ENCODE measurements at places on chromosomes 12 and 14.

- DNase-seq: no peak
Observed at GRCh38 chr12:79016181-79016580, 151.6 kb downstream of the SYT1 start.

- no peak for DNase-seq
Observed at GRCh38 chr12:87086118-87086891, 830.1 kb upstream of the MGAT4C start.

DNA sequence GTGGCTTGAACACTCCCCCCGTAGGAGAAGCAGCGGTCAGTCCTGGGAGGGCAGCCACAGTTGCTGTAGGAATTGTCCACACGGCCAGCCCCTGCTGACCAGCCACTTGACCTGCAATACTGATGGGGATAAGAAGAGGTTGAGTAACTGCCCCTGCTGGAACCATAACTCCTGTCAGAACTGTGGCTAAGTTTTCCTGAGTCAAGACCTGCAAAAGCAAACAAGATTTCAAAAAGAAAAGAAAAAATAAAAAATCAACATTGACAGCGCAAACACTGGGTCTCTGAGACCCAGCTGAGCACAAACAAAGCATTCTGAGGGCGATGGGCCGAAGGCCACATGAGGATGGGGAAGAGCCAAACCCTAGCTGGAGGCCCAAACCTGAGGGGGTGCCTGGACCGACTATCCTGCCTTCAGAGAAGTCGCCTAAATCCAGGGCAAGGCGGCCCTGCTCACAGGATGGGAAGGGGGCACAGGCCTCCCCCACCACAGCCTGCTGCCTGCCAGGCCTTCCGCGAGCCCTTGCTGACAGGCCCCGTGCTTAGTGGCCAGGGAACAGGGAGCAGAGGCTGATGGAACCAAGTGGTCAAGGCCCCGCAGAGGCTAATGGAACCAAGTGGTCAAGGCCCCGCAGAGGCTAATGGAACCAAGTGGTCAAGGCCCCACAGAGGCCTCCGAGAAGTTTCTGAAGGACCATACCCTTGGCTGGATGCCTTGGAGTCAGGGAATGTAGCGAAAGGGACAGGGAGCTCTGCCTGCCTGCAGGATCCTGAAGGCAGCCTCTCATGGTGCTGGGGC lies 19.1 kb downstream of the POU6F1 start:
- no peak for DNase-seq

- peak; percentile 88 for DNase-seq
Observed at GRCh38 chr14:64971943-64972791, at the start of gene RAB15. RAB15 (minus strand) TSS chr14:64972336; CDS start chr14:64972076, 260 bp downstream.

GRCh38 chr14:59679872-59680271 lies 103.3 kb upstream of the CCDC175 start:
- DNase-seq: no peak

DNA sequence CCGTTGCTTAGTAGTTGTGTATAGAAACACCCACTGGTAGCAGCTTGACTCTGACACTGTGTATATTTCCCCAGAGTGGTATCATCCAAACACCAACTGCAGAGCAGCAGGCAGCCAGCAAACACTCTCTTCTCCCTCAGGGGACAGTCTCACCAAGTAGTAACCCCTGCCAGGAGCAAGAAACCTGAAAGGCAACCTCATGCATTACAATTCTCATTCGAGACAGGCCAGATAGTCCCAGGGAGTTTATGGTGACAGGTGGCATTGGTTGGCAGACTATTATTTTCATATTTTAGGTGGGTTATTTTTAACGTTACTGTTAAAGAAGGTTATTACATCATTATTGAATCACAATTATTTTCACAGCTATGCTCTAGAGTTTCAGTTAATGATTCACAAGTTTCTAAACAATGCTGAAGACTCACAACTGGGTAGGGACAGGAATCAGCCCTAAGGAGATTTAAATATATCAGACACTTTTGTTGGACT lies 222.8 kb downstream of the EGLN3 start:
- DNase-seq: no peak

GRCh38 chr12:71008616-71009015 lies 88.1 kb upstream of the PTPRR start:
- DNase-seq: no peak

GRCh38 chr14:67420102-67420739 lies 8.3 kb upstream of the PLEK2 start:
- no peak for DNase-seq

DNA sequence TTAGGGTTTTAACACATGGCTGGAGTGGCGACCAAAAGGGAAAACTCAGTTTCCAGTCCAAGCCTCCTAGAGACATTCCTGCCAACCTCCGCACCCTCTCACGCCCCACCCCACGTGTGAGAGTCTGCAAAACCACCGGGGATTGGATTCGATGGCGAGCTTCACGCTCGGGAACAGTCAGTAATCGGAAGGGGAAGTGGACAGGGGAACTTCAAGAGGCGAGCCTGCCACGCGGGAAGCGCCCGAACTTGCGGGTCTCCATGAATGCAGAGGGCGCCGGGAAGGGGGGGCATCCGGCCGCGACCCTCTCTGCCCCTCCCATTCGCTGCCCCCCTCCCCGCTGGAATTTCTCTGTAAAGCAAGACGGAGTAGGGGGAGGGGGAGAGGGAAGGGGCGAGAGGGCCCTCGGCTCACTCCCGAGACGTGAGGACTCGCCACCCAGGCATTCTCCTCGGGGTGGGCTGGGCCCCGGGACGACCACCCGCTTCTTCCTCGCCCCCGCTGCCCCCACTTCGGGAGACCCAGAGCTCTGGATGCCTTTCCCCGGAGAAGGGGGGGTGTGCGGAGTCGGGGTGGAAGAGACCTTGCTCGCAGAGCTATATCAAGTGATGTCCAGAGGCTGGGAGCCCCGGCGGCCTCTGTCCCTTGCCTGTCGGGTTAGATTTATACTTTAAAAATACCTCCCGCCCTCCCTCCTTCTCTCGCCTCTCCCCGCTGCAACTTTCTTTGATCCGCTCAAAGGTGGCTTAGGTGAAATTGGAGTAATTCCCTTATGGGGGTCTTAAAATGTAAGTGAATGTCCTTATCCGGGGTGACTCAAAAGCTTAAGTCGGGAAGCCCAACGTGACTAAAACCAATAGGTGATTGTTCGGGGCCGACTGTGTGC lies 2.5 kb upstream of the CCND2 start:
- no peak for DNase-seq

GRCh38 chr12:4441355-4442335 lies 4.0 kb downstream of the FGF6 start:
- no peak for DNase-seq

DNA sequence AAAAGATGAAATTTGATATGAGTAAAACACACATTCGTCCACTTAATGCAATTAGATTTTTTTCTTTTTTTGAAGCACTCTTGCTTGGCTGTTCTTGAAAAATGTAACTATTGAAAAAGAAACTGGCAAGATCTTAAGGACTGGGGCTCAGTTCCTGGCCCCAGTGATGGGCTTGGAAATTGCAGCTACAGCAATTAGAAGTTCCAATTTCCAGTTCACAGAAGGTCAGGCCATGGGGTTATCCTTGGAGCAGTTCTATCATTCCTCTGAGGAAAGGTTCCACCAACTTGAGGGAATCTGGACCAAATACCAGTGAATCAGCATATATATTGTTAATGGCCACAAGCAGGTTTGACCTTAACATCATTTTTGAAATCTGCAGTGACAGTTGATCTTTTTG lies 18.9 kb downstream of the IGF1 start:
- no peak for DNase-seq

- DNase-seq: no peak
Observed at GRCh38 chr12:11748903-11749302, 99.4 kb downstream of the ETV6 start.

GRCh38 chr14:85686908-85687307 lies 157.0 kb downstream of the FLRT2 start:
- no peak for DNase-seq

DNA sequence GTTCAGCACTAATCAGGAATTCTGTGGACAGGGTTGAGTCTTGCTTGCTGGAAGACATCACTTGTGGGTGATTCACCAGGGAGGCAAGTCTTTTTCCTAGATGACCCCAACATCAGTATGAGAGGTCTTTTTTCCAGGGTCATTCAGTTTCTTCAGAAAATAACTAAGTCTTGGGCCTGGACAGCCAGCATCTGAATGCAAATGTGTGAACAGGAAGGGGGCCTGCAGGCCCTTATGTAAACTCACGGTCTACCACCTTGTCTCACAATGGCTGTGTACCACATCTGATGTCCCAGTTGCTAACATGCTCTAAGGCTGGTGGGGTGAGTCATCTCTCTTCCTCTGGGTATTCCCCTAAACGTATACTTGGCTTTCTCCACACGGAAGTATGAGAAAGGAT lies 79.2 kb downstream of the HECTD4 start:
- peak; percentile 46 for DNase-seq

DNA sequence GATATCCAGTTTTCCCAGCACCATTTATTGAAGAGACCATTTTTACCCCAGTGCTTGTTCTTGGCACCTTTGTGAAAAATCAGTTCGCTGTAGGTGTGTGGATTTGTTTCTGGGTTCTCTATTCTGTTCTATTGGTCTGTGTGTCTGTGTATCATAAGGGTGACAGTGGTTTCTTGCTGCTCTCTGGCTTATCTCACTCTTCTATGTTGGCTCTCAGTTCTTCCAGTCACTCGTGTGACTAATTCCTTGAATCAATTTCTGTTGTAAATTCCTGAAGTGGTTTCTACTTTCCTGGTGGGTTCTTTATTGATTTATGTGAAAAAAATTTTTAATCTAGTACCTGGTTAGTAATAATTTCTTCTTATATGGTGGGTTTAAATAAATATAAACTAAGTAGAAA lies 58.3 kb downstream of the OTOGL start:
- peak; percentile 20 for DNase-seq

GRCh38 chr14:105294142-105294597 lies 6.6 kb downstream of the BRF1 start:
- no peak for DNase-seq

GRCh38 chr14:97524589-97525319 lies 727.6 kb downstream of the VRK1 start:
- DNase-seq: no peak
